Sciatic nerve (tissue), 2 donors: ENCODE measurements at places on chromosomes 2 and 18. TPM values are rescaled to one million over a fixed set of nuclear protein-coding genes. Genes with fewer than 3 reads are reported as not detected.

The CXCR1 gene
- 4.9 TPM for total RNA-seq

The PTPN4 gene
- total RNA-seq = 37.7 TPM

The SERPINB12 gene
- total RNA-seq = not detected

The CYS1 gene
- total RNA-seq = 9.3 TPM

The DLX2 gene
- 0.27 TPM for total RNA-seq

The SPDYA gene
- 3.3 TPM for total RNA-seq

The NBEAL1 gene
- total RNA-seq = 67.9 TPM

The SPATA3 gene
- not detected for total RNA-seq

The KLHL14 gene
- 0.45 TPM for total RNA-seq

The MERTK gene
- 18.9 TPM for total RNA-seq

The CPO gene
- 0.89 TPM for total RNA-seq

The TCF4 gene
- 204 TPM for total RNA-seq

The MLPH gene
- 25.5 TPM for total RNA-seq

The RNF152 gene
- total RNA-seq = 13.3 TPM

The POTEE gene
- 0.45 TPM for total RNA-seq

The LYPD6 gene
- total RNA-seq = 10.0 TPM

The REG3A gene
- 2.3 TPM for total RNA-seq

The C2orf92 gene
- total RNA-seq = 17.7 TPM

The VSNL1 gene
- total RNA-seq = 0.67 TPM

The OXER1 gene
- total RNA-seq = 2.8 TPM

The ERICH2 gene
- total RNA-seq = 0.85 TPM

The CELF4 gene
- total RNA-seq = 0.45 TPM

The GAD1 gene
- 0.36 TPM for total RNA-seq

The C2orf78 gene
- total RNA-seq = not detected
